ENCODE measurements at places on chromosomes 2 and 18. TPM values are rescaled to one million over a fixed set of nuclear protein-coding genes. Genes with fewer than 3 reads are reported as not detected.

SERPINB13 gene
- total RNA-seq = not detected

CBLN2 gene
- not detected for total RNA-seq

WIPF1 gene
- total RNA-seq = 183 TPM

ZNF397 gene
- total RNA-seq = 14.9 TPM

ANKRD36C gene
- 93.4 TPM for total RNA-seq

IGFBP2 gene
- total RNA-seq = 0.81 TPM

SALL3 gene
- total RNA-seq = not detected

PTRHD1 gene
- total RNA-seq = 43.9 TPM

GREB1 gene
- total RNA-seq = 7.3 TPM

PPP1R1C gene
- not detected for total RNA-seq

PROKR1 gene
- total RNA-seq = not detected

CNDP1 gene
- not detected for total RNA-seq

PLEKHB2 gene
- total RNA-seq = 35.9 TPM

RBM43 gene
- 0.91 TPM for total RNA-seq

LIPG gene
- not detected for total RNA-seq

GPR45 gene
- not detected for total RNA-seq

COL6A3 gene
- not detected for total RNA-seq

CPO gene
- not detected for total RNA-seq

CYP27C1 gene
- total RNA-seq = not detected

POMC gene
- total RNA-seq = not detected

PSMA8 gene
- 0.37 TPM for total RNA-seq

CIB4 gene
- not detected for total RNA-seq

CHRNG gene
- not detected for total RNA-seq

C1GALT1C1L gene
- total RNA-seq = not detected

LYPD1 gene
- total RNA-seq = 1.4 TPM

ANKRD23 gene
- total RNA-seq = 6.9 TPM

RFTN2 gene
- not detected for total RNA-seq

ITPRIPL1 gene
- 8.1 TPM for total RNA-seq

ALPP gene
- not detected for total RNA-seq

VWA3B gene
- total RNA-seq = not detected

PLGLB1 gene
- total RNA-seq = 3.6 TPM

SCN2A gene
- not detected for total RNA-seq

DHX57 gene
- total RNA-seq = 17.7 TPM
